ENCODE measurements at places on chromosomes 5 and 9.

DNA sequence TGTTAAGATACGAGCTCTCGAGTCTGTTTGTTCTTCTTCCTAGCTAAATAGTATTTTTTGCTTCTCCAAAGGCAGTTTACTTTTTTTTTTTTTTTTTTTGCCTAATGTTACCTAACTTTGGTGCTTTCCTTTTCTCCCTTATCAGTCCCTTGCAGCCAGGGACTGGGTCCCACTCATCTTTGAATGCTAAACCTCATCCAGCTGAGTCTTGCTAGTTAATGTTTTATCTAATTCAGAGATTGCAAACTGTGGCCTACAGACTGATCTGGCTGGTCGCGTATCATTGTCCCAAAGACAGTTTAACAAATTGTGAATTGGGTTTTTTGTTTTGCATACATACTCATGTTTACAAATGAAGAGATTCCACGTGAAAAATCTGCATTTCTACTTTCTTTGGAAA lies 95.7 kb upstream of the EFNA5 start:
- no peak for DNase-seq

DNA sequence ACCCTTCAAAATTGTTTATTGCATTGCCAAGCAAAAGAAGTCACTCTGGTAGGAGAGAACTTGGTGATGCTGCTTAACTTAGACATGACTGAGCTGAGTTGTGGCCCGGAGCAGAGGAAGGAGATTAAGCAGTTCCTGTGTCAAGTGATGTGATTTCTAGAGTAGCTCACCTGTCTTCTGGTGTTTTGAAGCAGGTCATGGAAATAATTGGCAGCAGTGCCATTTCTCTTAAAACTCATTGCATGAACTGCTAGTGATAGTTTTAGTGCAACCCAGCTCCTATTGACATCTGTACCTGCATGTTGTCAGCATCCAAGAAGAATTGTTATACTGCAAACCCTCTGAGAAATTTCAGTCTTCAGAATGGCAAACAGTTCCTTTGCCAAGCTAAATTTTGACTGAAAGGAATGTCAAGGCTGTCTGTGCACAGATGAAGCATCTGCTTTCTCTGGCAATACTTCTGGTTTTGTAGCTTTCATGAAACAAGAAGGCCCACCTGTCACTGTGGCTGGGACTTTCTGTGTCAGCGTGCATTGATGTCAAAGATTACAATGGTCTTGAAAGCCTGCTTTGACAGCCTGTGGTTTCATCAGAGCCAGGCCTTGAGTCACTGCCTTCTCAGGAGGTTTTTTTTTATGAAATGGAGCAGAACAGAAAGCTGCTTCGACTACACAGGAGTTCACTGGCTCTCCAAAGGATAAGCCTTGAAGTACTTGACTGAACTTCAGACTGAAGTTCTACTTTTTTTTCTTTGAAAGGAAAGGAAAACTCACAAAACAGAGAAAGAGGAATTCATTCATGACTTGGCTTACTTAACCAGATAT lies 90.6 kb downstream of the RALGPS1 start:
- no peak for DNase-seq

- no peak for DNase-seq
Observed at GRCh38 chr9:70477146-70477745, 62.8 kb upstream of the KLF9 start.

- no peak for DNase-seq
Observed at GRCh38 chr5:79936646-79937216, 54.3 kb downstream of the MTX3 start.

DNA sequence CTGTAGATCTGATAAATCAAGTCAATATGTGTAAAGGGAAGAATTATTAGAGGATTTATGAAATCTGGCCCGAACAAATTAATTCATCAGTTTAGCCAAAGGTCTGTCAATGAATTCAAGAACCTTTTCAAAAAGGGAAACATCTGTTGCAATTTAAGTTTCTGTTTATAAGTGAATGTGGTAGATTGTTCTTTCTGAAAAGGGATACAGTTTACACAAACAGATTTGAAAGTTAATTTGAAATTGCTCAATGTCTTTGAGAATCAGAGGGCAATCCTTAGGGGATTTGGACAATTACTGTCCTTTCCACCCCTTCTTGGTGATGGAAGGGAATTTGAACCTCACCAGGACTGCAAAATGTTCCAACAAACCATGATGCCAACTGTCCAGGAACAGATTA lies 29.7 kb upstream of the ERCC6L2 start:
- DNase-seq: no peak

DNA sequence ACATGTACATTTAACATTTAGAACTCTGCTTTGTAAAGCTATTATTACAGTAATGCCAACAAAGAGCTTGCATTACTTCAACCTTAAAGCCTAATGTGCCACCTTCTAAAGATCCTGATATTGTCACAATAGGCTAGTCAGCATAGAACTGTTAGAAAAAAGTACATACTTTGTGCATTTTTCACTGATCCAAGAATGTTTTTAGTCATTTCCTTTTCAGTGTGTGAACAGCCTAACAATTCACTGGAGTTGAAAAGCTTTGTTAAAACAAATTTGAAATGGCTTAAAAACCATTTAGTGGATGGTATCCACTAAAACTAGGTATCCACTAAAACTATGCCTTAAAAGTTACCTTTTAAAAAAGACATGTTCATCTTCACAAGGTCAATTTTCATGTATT lies 4.5 kb downstream of the RPS6 start:
- no peak for DNase-seq

- no peak for DNase-seq
Observed at GRCh38 chr5:9533096-9533495, 12.8 kb downstream of the SEMA5A start.
